ENCODE measurements at places on chromosomes 2 and 18.

DNA sequence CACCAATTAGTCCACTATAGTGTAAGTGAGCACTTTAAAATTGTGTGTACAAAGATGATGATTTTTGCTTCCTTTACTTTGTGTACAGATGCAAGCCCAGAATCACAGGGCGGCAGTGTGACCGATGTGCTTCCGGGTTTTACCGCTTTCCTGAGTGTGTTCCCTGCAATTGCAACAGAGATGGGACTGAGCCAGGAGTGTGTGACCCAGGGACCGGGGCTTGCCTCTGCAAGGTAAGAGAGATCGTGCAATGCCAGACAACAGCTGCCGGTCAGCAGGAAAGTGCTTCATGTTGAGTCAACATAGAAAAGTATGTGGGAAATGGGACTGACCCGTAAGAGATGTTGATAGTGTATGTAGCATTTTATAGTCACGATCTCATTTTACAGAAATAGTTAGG is 156.8 kb upstream of the TTC39C start:
- no peak for DNase-seq

- DNase-seq: no peak
Observed at GRCh38 chr18:51430538-51430937, 233.1 kb upstream of the MEX3C start.

GRCh38 chr2:45888167-45888566 is 236.7 kb downstream of the PRKCE start:
- no peak for DNase-seq

- no peak for DNase-seq
Observed at GRCh38 chr2:85549826-85550225, 10.9 kb downstream of the MAT2A start.

- DNase-seq: no peak
Observed at GRCh38 chr2:172777431-172777830, 41.8 kb downstream of the RAPGEF4 start.

DNA sequence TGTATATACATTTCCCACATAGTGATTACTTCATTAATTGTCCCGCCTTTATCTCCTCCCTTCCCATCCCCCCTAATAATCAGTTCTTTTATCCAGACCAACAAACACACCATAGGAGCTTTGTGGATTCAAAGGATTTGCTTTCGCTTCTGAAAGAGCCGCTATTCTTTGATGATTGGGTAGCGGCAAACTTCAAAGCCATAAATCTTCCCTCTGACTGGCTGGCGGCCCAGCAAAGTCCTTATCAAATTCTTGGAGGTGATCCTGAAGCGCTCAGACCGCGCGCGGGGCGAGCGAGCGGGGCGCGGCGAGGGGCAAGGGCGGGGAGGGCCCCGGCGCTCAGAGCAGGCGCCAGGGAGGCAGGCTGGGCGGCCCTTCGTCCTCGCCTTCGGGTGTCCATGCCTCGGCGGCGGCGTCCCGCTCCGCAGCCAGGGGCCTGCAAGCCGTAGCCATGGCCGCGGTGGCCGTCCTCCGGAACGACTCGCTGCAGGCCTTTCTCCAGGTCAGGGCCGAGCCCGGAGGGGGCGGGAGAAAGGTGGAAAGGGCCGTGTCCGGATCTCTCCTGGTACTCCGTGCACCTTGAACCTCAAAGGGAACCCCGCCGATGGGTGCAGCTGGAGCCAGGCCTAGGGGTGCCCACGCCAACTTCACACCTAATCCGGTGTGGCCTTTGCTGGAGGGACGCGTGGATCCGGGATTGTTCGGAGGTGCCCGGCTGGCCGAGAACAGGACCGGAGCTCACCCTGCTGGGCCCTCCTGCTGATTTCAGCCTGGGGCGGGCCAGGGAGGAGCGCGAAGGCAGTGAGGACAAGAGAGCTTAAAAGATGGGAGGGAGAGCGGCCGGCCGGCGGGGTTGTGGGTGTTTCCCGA is at the start of gene SP5:
TSS of gene SP5 (plus strand) at position 276 of the 870 bp plus-strand sequence. CDS start at position 452, 176 bp downstream.
- DNase-seq: no peak

DNA sequence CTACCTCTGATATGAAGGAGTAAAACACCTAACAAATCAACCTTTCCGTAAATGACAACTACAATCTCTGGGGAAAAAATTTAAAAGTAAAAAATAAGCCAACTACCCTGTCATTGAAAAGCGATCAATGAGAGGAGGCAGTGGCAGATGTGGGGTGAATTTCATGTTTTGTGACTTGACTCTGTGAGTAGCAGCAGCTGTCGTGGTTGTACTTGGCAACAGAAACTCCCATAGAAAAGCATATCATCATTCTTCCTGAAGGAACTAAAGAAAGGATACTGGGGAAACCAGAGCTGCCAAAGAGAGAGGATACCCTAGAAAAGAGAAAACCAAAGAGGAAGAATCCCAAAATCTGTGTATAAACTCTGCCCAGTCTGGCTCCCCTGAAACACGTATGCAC is 236.4 kb downstream of the TNS1 start:
- no peak for DNase-seq

GRCh38 chr2:96574364-96574763 is 37.8 kb downstream of the ARID5A start:
- DNase-seq: no peak

Data from stimulated activated CD4-positive, alpha-beta T cell treated with anti-CD3 and anti-CD28 coated beads, Interleukin-1b, Interleukin-23, amount 100 ng/mL, for 24 hours (primary cell).